ENCODE measurements at places on chromosomes 1 and 21.
A peak's percentile ranks its signal among the peaks of the same experiment; 100 is the strongest.

DNA sequence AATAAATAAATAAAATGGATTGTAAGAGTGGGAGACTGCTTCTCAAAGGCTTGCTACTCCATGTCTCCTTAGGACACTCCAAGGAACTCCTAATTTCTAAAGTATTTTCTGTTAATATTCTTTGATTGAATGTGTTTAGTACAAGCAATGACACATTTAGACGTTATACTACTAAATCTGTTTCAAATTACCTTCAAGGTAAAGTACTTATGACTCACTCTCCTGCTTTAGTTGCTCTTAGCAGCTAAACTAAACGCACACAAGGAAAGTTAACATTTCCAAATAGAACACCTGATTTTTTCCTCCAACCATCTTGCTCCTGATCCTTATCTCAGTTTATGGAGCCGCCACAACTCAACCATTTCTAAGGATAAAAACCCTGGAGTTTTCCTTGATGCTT lies 969.8 kb upstream of the ADGRL4 start:
- DNase-seq: no peak

GRCh38 chr1:54249819-54250435 lies 50.0 kb downstream of the MRPL37 start:
- no peak for DNase-seq

DNA sequence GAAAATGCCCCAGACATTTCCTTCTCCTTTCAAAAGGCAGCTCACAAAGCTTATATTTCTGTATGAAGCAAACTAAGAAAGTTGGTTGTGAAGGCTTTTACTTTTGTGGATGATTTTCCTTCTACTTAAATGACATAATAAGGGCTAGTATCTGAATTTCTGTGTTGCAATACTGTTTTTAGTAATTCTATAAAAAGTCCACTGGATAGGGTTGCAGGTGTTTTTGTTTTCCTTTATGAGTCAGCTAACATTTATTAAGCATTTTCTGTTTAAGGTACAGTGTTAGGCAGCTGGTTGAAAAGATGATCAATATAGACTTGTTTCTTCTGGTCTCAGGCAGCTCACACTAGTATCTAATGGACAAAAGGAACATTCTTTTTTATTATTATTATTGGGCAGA lies 722.2 kb downstream of the RWDD3 start:
- no peak for DNase-seq

GRCh38 chr1:46224966-46225365 lies 21.8 kb downstream of the LURAP1 start:
- DNase-seq: no peak

DNA sequence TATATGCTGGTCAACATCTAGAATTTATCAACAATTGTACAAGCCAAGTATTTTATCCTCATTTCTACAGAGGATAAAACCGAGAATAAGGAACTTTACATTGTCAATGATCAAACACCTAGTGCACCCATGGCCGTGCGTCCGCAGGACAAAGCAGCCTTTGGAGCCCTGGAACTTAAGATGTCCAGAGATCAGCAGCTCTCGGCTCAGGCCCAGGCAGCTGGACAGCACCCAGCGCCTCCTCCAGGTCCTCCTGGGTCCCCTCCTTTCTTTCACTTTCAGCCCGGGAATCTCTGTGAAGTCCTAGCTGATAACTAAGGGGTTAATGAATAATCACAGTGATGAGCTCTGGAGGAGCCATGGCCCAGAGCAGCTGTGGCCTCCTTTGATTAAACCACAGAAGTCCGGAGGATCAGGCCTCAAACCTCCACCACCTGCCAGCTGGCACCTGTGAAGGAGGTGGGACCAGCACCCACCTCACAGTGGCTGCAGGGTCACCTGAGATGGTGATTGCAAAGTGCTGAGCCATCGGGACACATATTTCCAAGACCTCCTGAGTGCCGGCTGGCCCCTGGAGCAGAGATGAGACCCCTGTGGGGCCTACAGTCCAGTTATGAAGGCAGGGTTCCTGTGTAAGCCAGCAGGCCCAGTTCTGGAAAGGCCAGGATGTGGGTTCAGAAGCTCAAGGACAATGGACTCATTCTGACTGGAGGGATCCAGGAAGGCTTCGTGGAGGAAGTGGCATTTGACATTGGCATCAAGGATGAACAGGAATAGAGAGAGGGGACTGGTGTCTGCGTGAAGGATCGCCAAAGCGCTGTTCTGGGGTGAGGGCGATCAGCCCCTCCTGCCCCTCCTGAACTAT lies 11.6 kb upstream of the SAMD11 start:
- DNase-seq: peak; percentile 3

DNA sequence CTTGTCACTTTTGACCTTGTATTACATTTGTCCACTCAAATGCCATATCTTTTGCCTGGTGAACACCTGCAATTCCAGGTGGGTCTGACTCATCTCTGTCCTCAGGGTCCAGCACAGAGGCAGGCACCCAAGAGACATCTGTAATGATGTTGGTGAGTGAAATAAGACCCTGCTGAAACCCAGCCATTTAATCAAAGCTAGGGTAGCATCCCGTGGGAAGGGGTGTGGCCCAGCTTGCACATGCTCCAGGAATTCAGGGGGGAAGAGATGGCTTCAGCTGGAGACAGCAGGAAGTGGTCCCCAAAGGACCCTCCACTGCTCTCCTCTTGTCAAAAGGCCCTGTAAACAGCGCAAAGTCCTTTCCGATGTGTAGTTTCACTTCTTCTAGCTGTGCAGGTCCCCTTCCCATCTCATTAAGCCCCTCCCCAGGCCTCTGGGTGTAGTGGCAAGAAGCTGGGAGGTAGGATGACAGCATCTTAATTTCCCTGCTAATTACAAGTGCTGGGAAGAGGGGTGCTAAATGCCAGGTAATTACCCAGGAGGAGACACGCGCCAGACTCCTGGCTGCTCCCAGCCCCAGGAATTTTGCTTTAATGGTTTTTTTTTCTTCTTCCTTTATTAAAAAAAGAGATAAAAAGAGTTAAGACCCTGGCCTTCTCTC lies 54.4 kb upstream of the TRABD2B start:
- no peak for DNase-seq

DNA sequence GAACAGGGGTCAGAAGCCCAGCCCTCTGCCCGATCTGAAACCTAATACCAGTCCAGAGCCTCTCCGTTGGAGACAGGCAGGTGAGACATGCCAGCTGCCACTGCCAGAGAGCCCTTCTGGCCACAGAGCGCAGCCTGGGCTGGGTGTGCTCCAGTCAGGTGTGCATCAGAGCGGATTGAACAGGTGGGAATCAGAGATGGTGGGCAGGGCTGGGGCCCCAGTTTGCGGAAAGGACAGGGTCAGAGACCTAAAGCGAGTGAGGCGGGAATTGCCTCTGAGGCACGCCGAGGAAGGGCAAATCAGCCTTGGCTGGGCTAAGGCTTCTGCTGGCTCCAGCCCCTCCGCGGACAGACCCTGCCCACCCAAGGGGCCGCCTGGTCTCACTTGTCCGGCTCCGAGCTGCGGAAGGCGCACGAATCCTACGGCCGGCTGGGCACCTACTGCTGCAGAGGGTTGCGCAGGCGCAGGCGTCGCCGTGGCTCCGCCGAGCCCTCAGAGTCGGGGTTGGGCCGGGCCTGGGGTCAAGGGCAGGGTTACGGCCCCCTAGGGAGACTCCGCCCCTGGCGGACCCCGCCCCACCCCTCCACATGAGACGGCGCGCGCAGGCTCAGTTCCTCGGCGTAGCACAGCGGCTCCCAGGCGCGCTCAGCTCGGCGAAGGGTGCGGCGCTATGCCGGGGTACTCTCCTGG lies 10.3 kb downstream of the CPLANE2 start:
- DNase-seq: no peak

DNA sequence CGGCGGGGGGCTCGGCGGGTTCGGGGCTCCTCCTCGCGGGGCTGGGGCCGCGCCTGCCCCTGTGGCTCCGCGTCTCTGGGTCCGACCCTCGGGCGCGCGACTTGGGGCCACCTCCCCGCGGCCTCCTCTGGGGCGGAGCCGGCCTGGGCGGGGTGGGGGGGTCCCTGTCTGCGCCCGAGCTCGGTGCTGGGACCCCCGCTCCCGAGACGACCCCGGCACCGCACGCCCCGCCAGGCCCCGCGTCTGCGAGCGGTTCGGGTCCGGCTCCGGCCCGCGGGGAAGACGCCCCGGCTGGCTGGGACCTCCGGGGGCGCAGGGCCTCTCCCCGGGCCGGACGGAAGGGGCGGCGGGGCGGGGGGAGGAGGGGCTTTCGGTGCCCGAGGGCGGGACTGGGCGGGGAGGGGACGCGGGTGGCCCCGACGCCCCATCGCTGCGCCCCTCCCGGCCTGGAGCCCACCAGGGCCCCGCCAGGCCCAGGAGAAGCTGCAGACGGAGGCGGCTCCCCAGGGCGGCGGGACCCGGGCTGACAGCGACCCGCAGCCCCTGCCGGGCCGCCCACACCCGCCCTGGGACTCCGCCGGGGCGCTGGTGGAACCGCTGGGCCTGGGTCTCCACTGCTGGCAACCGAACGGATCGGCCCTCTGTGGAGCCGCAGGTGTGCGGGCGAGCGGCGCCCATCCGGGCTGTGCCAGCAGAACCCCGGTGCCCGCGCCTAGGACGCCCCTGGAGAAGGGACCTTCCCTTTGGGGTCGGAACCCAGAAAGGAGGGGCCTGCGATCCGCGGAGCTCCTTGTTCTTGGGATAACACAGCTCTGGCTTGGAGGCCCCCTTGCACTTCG lies 610 bp downstream of the COL6A2 start:
- peak; percentile 5 for DNase-seq

GRCh38 chr1:240210026-240210425 lies 118.3 kb downstream of the FMN2 start:
- DNase-seq: no peak

DNA sequence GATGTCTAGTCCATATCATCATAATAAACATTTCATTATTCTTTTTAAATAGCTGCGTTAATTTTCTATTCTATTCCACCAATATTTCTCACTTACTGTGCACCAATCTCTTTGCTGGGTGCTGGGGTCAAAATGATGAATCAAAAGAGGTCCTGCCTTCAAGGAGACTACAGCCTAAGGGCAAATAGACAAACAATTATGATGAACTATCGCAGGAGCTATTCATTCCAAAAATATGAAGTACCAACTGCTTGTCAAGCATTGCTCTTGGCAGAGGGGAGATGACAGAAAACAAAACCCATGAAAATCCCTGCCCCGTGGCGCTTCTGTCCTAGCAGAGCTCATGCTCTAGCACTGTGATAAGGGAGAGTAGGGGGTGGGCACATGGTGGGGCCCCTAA lies 28.8 kb upstream of the SLC26A9 start:
- no peak for DNase-seq

- no peak for DNase-seq
Observed at GRCh38 chr1:48058135-48059025, 61.2 kb upstream of the TRABD2B start.

GRCh38 chr1:211598514-211598913 lies 19.6 kb upstream of the SLC30A1 start:
- no peak for DNase-seq

DNA sequence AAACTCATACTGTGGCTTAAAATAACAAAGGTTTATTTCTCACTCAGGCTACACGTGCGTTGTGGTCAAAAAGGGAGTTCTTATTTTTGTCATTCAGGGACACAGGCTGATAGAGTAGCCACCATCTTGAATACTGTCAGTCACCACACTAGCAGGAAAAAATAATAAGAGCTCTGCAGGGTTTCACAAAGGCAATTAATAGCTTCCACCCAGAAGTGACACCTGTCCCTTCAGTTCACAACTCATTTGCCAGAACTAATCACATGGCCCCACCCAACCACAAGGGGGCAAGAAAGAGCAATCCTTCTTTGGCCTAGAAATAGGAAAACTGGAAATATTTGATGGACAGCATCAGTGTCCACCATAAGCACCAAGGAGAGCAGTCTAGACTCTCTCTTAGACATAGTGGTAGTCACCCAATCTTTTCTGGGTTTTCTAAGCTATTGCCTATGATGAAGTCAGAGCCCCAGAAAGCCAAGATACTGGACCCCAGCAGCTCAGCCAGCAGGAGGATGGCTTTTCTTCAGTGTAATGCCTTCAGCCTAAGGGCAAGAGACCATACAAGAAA lies 8.2 kb downstream of the HAPLN2 start:
- peak; percentile 54 for DNase-seq
